ENCODE measurements at places on chromosomes 2 and 18. TPM values are rescaled to one million over a fixed set of nuclear protein-coding genes. Genes with fewer than 3 reads are reported as not detected.

Gene SRD5A2
- not detected for total RNA-seq

Gene REG3G
- not detected for total RNA-seq

Gene COL6A3
- total RNA-seq: 0.14 TPM

Gene MC5R
- total RNA-seq: not detected

Gene IL36RN
- 0.05 TPM for total RNA-seq

Gene LRRTM1
- not detected for total RNA-seq

Gene CXCR1
- total RNA-seq: not detected

Gene SLC4A5
- 0.11 TPM for total RNA-seq

Gene CABLES1
- total RNA-seq: 19.1 TPM

Gene TYW5
- total RNA-seq: 8.3 TPM

Gene NT5DC4
- not detected for total RNA-seq

Gene LRP2
- total RNA-seq: not detected

Gene ALK
- not detected for total RNA-seq

Gene ERFE
- total RNA-seq: 6.7 TPM

Gene CLHC1
- 1.9 TPM for total RNA-seq

Gene CFAP65
- total RNA-seq: 0.21 TPM

Gene GCA
- total RNA-seq: 6.4 TPM

Gene GRB14
- total RNA-seq: 6.2 TPM

Gene BIN1
- 32.2 TPM for total RNA-seq

Gene BZW1
- 728 TPM for total RNA-seq

Gene GREB1
- total RNA-seq: 1.7 TPM

Gene INPP5D
- total RNA-seq: 0.61 TPM

Gene TWIST2
- 16.6 TPM for total RNA-seq

Gene FOXI3
- total RNA-seq: not detected
